Epithelial cell of alveolus of lung (primary cell): ENCODE measurements at places on chromosomes 7 and 10. TPM values are rescaled to one million over a fixed set of nuclear protein-coding genes. Genes with fewer than 3 reads are reported as not detected.

TET1 gene
- total RNA-seq: 2.7 and 9.0 TPM in 2 replicates

SH3PXD2A gene
- total RNA-seq: 25.7 and 31.2 TPM in 2 replicates

ZNF804B gene
- total RNA-seq: not detected in 2 replicates

TRPV6 gene
- 0.39 TPM in 1 of 2 replicates, not detected in the other for total RNA-seq

IGFBP1 gene
- not detected in 2 replicates for total RNA-seq

FOXP2 gene
- total RNA-seq: 1.4 and 10.7 TPM in 2 replicates

CCDC146 gene
- 0.24 and 0.26 TPM in 2 replicates for total RNA-seq

MOGAT3 gene
- not detected in 2 replicates for total RNA-seq

DYNC1I1 gene
- 0.13 TPM in 1 of 2 replicates, not detected in the other for total RNA-seq

HMX2 gene
- total RNA-seq: not detected in 2 replicates

HOXA6 gene
- 15.0 and 18.1 TPM in 2 replicates for total RNA-seq

COA1 gene
- 52.6 and 75.4 TPM in 2 replicates for total RNA-seq

FIS1 gene
- 196 and 258 TPM in 2 replicates for total RNA-seq

LMTK2 gene
- total RNA-seq: 7.5 and 10.5 TPM in 2 replicates

TMEM229A gene
- under 0.01 and 1.4 TPM in 2 replicates for total RNA-seq

ASB10 gene
- not detected in 2 replicates for total RNA-seq

OR2A7 gene
- 0.13 and 0.56 TPM in 2 replicates for total RNA-seq

TBC1D12 gene
- total RNA-seq: 6.6 and 7.8 TPM in 2 replicates

OR9A2 gene
- total RNA-seq: not detected in 2 replicates

COL13A1 gene
- total RNA-seq: 3.7 and 22.6 TPM in 2 replicates

CFAP46 gene
- 0.80 and 4.1 TPM in 2 replicates for total RNA-seq

IL15RA gene
- total RNA-seq: 9.4 and 18.6 TPM in 2 replicates

HTRA1 gene
- 93.3 and 208 TPM in 2 replicates for total RNA-seq

RASSF4 gene
- 11.2 and 23.0 TPM in 2 replicates for total RNA-seq

WEE2 gene
- not detected in 2 replicates for total RNA-seq

TACR2 gene
- 0.26 TPM in 1 of 2 replicates, not detected in the other for total RNA-seq

VWA2 gene
- total RNA-seq: not detected in 2 replicates

SOSTDC1 gene
- total RNA-seq: 0.39 and 1.1 TPM in 2 replicates

PON1 gene
- not detected in 2 replicates for total RNA-seq

EPO gene
- total RNA-seq: 0.48 TPM in 1 of 2 replicates, not detected in the other

CRYGN gene
- not detected in 2 replicates for total RNA-seq

IFIT1B gene
- total RNA-seq: under 0.01 TPM in 1 of 2 replicates, not detected in the other

TYSND1 gene
- total RNA-seq: 7.9 and 10.6 TPM in 2 replicates

ZNF438 gene
- 3.6 and 4.9 TPM in 2 replicates for total RNA-seq

CLDN3 gene
- total RNA-seq: not detected in 2 replicates
